ENCODE measurements at places on chromosomes 12 and 14.

- no peak for DNase-seq
These were observed 13.9 kb downstream of the DUSP16 start for GRCh38 chr12:12548713-12549112.

DNA sequence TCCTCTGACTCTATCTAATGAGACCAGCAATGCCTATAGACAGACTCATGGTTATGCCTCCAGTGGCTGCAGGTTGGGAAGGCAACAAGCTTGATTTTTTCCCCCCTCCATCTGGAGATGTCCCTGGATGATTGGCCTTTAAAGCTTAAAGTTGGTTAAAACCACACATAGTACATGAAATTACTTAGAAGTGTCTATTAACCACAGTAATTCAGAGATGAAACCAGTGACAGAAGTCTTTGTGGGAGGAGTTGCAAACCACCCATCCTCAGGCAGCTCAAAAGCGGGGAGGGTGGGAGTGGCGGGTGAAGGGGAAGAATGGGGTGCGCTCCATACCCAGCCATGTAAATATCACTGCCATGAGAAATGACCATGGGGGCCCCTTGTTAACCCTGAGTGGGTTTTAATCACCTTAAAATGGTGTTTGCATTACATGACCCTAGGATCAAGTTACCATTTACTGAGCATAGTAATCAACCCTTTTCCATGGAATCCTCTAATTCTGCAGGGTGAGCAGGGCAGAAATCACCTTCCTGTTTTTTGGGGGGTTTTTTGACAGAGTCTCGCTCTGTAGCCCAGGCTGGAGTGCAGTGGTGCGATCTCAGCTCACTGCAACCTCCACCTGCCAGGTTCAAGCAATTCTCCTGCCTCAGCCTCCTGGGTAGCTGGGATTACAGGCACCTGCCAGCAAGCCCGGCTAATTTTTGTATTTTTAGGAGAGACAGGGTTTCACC lies 133.5 kb downstream of the FOXN3 start:
- DNase-seq = no peak

DNA sequence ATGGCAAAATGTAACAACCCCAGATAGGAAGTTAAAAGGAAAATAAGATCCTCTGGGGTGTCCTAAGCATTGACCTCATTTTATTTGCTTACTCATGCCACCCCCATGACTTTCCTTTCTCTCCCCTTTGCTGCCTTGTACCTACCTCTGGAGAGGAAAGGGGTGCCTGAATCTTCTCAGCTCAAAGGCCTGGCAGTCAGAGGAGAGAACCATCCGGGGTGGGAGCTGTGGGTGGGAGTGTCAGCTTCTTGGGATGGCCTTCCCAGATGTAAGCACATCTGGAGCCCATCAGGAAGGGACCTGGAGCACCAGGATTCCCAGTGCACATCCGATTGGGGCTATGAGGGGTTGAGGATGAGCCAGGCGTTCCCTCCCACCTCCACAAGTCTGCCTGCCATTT lies 5.2 kb upstream of the ITGA5 start:
- DNase-seq = no peak

- no peak for DNase-seq
These were observed 41.7 kb downstream of the LIN52 start for GRCh38 chr14:74126315-74127013.

- no peak for DNase-seq
These were observed 1.3 kb downstream of the R3HDM2 start for GRCh38 chr12:57429473-57430111.

DNA sequence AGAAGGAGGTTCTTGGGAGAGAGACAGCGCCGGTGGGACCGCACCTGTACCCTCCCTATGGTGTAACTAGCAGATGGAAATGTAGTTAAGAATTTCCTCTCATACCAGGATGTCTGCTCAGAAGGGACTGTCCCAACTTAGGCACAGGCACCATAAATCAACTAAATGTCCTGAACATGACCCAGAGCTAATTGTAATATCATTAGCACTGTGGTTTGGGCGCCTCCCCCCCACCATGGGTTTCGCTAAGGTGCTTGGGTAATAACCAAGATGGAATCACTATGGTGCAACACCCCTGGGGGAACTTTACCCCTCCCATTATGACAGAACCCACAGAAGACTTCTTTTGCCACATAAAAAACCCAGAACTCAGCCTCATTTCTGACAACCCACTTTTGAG lies 15.9 kb downstream of the ZNF641 start:
- no peak for DNase-seq

DNA sequence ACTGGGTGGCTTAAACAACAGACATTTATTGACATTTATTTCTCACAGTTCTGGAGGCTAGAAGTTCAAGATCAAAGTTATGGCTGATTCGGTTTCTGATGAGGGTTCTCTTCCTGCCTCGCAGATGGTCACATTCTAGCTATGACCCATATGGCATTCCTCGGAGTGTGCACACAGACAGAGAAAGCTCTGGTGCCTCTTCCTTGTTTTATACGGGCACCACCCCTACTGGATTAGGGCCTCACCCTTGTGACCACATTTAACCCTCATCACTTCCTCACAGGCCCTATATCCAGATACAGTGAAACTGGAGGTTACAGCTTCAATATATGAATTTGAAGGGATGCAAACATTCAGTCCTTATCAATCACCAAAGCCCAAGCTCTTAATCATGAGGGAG lies 77.0 kb upstream of the OVCH1 start:
- no peak for DNase-seq

DNA sequence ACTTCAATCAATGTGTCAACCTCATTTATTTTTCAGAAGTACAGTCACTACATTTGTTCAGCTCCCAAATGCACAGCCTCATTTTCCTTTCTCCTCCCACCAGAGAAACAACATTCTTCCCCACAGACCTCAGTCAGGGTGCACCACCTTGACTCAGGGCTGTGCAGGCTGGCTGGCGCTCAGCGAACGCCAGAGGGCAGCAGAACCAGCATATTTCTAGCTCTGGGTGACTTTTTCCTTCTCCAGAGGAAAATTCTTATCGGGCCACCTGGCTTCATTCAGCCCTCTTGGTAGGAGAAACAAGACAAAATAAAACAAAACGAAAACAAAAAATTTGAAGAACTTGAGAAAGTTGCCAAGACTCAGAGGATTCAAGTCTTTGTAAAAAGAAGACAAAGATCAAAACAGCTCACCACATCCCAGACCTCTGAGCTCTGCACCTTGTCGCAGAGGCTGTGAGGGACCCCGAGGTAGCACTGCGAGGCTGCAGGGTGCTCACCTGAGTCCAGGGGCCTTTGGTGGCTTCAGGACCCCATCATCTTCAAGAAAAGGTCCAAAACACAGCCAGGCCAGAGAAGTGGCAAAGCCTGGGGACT lies 33.7 kb downstream of the PAH start:
- no peak for DNase-seq

DNA sequence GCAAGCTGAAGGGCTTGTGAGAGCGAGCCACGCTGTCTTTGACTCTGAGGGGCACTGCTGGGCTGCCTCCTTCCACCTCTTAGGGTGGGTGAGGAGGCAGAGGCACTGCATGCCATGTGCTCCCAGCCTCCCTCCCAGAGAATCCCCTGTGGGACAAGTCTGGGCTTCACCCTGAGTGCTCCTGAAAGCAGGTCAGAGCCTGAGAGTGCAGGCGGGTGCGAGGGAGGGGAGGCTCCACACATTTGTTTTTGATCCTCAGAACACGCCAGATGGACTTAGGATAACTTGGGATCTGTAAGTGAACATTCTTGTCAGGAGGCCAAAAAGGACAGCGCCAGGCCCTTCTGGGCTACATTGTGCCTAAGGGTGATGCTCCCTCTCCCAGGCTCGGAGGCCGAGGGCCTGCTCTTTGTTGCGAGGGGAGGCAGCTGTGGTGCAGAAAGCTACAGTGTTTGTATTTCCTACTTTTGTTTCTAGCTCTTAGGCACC lies 155.4 kb downstream of the TMX1 start:
- peak; percentile 91 for DNase-seq

DNA sequence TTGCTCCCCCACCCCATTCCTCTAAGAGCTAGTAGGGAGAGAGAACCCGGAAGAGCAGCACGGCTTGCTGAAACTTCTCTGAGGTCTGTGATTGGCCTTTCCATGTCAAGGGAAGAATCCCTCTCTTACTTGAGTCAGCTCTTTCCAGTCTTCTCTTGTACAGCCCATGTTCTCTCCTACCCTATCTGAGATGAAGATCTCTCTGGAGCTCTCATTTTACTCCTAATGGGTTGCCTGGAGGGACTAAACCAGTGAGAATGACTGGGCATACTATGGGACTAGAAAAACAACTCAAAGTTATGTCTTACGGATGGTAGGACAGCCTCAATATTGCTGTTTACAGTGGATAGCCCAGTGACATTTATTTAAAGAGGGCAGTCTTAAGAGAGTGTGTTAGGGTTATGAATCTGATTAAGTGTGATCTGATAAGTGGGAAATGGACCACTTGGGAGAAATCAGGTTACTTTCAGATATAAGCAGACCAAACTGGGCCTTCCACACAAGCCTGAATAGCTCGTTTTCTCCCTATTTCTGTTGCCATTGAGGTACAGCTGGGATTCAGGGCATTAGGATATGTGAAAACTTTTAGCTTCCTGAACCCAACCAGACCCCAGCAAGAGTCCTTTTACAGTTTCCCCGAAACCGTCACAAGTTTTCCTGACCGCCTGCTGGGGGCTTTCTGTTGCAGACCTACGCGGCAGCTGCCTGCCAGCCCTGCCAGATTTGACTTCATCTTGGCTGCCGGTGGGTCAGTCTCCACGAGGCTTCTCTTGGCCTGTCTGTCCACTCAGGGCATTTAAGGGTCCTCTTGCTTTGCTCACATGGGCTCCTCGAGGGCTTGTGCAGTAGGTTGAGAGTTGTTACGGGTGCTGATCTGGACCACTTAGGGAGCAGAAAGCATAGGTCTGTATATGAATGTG lies 16.9 kb downstream of the ETV6 start:
- DNase-seq = no peak

DNA sequence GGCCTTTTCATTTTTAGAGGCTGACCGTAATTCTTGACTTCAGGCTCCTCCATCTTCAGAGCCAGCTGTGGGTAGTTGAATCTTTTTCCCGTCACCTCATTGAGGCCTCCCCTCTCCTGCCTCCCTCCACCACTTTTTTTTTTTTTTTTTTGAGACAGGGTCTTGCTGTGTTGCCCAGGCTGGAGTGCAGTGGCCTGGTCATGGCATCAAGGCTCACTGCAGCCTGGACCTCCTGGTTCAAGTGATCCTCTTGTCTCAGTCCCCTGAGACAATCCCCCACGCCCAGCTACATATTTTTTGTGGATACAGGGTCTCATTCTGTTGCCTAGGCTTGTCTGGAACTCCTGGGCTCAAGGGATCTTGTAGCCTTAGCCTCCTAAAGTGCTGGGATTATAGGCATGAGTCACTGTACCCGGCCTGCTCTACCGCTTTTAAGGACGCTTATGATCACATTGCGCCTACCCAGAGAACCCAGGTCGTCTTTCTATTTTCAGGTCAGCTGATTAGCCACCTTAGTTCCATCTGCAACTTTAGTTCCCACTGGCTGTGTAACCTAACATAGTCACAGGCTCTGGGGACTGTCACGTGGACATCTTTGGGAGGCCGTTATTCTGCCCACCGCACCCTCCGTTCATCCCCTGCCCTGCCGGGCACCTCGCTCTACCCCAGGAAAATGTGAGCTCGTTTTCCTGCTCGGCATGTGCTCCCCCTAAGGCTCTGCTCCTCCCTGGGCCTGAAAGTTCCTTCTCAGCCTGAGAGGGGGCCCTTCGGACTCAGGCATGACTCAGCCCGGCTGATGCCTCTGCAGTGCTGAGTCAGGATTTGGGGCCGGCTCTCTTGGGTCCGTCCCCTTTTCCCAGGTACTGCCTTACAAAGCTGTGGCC lies 13.4 kb downstream of the TNFAIP2 start:
- DNase-seq = no peak

DNA sequence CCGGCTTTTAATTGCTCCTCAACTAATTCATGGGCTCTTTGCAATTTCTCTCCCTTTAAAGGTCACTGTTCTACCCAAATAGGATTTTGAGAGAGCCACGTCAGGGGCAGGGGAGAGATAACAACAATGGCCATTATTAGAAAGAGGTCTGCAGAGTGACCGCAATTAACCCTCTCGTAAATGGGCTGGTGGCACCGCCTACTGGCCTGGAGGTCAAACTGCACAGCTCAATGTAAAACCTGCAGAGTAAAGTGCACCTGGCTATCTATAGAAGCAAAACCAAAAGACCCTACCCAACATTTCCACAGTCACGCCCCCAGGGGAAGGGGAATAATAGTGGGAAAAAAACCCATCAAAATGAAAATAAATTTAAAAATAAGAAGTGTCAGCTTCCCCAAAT lies 21.6 kb upstream of the CLEC4E start:
- no peak for DNase-seq

DNA sequence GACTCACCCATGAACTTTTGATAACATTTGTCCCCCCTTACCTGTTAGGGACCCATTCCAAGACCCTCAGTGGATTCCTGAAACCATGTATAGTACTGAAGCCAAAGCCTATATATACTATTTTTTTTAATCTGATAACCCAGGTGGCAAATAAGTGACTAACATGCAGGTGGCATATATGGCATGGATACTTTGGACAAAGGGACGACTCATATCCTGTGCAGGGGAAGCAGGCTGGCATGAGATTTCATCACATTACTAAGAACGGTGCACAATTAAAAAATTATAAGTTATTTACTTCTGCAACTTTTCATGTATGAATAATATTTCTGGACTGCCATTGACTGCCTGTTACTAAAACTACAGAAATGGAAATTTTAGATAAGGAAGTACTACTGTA lies 880.1 kb upstream of the FBXO33 start:
- DNase-seq = no peak

DNA sequence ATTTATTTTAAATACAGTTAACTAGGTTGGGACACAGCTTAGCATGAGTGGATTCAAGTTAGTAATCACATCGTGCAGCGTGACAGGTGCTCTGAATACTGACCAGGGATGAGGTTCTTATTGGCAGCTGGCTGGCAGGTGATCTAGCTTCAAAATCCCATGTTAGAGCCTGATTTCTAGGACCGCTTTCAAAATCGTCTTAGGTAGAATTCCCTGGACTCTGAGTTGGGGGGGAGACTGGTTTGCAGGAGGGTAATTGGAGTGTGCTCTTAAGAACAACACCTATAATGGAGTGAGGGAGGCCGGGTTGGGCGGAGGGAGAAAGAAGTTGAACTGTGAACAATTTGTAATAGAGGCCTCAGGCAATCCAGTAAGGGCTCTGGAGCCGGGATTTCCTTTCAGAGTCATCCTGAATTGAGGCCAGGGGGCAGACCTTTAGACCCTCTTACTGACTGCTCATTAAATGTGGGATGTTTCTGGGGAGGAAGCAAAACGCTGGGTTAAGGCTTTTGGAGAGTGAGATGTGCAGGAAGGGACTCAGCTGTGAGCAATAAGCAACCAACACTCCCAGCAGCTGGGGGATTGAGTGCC lies 874 bp upstream of the YARS2 start:
- DNase-seq = peak; percentile 6

- DNase-seq = no peak
These were observed 403.3 kb downstream of the ADAMTS20 start for GRCh38 chr12:43148691-43149090.

Measured in endothelial cell of umbilical vein (primary cell).